Activated T-cell treated with anti-CD3 and anti-CD28 coated beads, Interleukin-2, amount 50 U/mL, for 1 hour (primary cell): ENCODE measurements at places on chromosomes 1 and 21.

DNA sequence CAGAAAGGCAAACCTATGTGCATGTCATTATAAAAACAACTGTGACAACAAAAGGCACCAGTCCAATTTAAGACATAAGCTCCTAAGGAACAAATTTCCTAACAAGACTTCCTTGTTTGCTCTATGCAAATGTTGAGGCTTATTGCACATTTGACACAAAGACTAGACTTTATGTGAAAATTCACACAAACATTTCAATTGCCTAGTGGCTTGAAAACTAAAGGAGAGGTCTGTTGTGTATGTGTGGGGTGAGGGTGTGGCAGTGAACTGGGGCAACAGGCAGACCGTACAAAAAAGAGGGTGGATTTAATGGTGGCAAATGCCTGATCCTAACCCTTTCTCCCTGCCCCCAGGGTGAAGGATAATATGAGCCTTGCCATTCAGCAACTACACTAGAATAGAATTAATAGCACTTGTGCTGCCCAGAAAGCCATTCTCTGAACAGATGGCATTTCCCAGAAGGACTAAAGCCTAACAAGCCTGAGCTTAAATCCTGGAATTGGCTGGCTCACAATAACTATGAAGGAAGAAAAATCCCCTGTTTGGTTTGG is 73.9 kb downstream of the GLUL start:
- no peak for DNase-seq

DNA sequence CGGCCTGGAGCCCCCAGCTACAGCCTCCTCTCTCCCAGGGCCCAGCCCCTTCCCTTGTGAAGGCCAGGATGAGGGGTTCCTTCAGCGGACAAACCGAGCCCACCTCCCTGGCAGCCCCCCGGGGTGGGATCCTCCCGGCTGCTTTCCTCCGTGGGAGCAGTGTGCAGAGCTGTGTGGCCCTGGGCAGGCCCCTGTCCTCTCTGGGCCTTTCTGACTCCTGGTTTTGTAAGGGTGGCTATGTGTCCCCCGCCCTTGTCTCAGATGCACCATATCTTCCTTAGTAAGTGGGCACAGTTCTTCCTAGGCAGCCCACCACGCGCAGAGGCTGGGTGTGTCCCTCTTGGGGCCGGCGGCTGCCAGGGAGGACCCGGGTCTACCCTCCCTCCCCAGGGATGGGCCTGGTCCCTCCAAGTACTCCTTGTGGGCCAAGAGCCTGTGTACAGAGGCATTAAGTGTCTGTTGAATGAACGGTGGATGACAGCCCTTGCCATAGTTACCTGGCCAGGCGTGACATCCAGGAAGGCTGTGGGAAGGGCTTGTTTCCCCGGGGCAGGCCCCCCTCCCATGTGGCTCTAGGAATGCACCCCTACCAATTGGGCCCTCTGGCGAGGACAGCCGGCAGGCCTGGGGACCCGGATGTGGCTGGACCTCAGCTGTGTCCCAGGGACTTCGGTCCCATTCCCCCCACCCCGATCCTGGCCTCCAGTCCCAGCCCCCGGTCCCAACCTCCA is 3.8 kb downstream of the SMIM1 start:
- DNase-seq: no peak

GRCh38 chr1:66695116-66695515 is 57.1 kb upstream of the DYNLT5 start:
- no peak for DNase-seq

DNA sequence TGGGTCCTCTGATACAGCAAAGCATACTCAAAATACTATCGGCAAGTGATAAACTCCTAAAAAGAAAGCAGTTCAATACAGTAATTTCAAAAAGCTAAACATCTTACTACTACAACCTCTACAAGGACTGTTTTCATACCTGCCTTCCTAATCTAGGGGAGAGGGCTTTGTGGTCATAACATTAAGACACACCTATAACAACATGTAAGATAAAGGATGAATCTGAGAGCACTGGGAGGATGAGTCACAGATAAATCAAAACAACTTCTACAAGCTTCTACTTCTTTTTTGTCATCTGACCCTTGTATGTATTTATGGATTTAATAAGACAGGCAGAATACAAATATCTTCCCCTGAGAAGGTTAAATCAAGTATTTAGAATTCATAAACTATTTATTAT is 40.0 kb downstream of the LTN1 start:
- no peak for DNase-seq

DNA sequence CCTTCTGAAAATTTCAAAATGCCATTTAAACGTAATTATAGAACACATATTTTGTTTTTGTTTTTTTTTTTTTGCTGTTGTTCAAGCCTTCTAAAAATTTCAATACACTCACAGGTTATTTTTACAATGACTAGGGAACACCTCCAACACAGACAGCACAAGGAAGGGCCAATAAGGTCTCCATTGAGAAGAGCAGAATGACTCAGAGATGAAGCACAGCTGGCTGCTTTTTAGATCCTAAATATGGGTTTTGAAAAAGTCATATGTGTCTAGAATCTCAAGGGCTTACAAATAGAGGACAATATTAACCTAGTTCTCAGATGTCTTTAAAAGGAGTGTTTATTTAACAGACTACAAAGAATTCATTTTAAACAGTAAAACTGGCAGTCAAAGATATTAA is 104.6 kb downstream of the NEGR1 start:
- no peak for DNase-seq
